ENCODE measurements at places on chromosomes 6 and 20. TPM values are rescaled to one million over a fixed set of nuclear protein-coding genes. Genes with fewer than 3 reads are reported as not detected.

DNA sequence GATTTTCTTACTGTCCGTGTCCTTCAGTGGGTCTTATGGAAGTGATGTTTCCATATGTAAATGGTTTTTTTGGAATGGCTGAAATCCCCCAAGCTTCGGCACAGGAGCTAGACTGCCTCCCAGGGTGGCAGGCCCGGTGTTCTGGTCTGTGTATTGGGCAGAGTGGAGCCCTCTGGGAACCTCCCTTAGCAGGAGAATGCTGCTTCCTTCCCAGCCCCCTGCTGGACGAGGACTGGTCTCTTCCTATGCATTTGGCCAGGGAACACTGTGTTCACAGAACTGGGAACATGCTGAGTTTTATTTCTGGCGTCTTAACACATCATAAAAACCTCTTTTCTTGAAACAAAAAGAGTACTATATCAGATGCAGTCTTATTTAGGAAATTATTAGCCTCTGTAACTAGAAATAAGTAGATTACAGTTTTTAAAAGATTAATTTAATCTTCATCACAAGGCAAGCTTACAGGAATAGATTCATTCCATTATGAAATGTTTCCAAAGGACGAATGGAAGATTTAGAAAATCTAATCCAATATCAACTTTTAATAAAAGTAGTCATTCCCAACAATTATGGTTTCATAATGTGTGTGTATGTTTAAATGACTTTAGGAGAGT lies 56.6 kb downstream of the SYTL3 start:
- H3K36me3 ChIP-seq = no peaks in the 10 kb centered on the region
- no peak overlapping the region for H3K4me3 ChIP-seq
- H3K4me1 ChIP-seq = peaks cover 46% of the 10 kb centered on the region
- H3K27ac ChIP-seq = no peak overlapping the region
- no peaks in the 10 kb centered on the region for H3K27me3 ChIP-seq

- peak; percentile 30 for DNase-seq
- no peak overlapping the region for H3K27ac ChIP-seq
- no peaks in the 10 kb centered on the region for H3K4me1 ChIP-seq
- no peaks in the 10 kb centered on the region for H3K27me3 ChIP-seq
- H3K4me3 ChIP-seq = no peak overlapping the region
These were observed 216.3 kb upstream of the ECI2 start for GRCh38 chr6:4351520-4352321.

CNKSR3 gene
- 9.3 TPM for total RNA-seq

GRCh38 chr20:33826270-33826897 lies 15.2 kb downstream of the CHMP4B start:
- peak overlapping the region; percentile 29 for H3K27ac ChIP-seq
- peak; percentile 31 for DNase-seq
- no peak overlapping the region for H3K4me3 ChIP-seq
- H3K27me3 ChIP-seq = no peaks in the 10 kb centered on the region
- H3K4me1 ChIP-seq = peaks cover 74% of the 10 kb centered on the region

- no peak for DNase-seq
- H3K4me1 ChIP-seq = peaks cover 6% of the 10 kb centered on the region
- H3K27me3 ChIP-seq = no peaks in the 10 kb centered on the region
- no peak overlapping the region for H3K27ac ChIP-seq
- H3K36me3 ChIP-seq = no peaks in the 10 kb centered on the region
These were observed 24.3 kb upstream of the ADGRF1 start for GRCh38 chr6:47066418-47066817.

NNAT gene
- not detected for total RNA-seq

DNA sequence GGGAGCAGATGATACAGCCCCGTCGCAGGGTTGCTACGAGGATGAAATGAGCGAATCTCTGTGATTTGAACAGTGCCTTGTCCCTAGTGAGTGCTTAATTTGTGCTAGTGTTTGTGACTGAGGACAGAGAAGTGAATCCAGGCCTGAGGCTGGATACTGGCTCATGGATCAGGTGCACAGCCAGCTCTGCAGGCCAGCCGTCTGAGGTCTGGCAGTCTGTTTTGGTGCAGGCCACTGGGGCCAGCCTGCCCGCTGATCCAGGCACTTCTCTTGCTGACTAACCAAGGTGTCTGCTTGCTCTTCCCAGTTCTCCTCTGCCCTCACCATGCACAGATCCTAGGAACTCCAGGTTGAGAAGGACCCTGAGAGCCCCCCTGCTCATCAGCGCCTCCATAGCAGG lies 181.0 kb downstream of the LRFN2 start:
- no peaks in the 10 kb centered on the region for H3K27me3 ChIP-seq
- H3K36me3 ChIP-seq = no peaks in the 10 kb centered on the region
- no peaks in the 10 kb centered on the region for H3K4me1 ChIP-seq
- no peak for DNase-seq
- no peak overlapping the region for H3K4me3 ChIP-seq
- H3K27ac ChIP-seq = no peak overlapping the region

MUCL3 gene
- total RNA-seq = 0.52 TPM

Data from body of pancreas (tissue), 4 donors.